Dermis lymphatic vessel endothelial cell (primary cell): ENCODE measurements at places on chromosomes 5 and 9. TPM values are rescaled to one million over a fixed set of nuclear protein-coding genes. Genes with fewer than 3 reads are reported as not detected.

SLC36A2 gene
- not detected in 2 replicates for total RNA-seq

FGF1 gene
- 0.09 and 0.54 TPM in 2 replicates for total RNA-seq

GPRIN1 gene
- 3.9 and 4.3 TPM in 2 replicates for total RNA-seq

CORO2A gene
- total RNA-seq: 0.26 and 0.76 TPM in 2 replicates

FCN2 gene
- not detected in 2 replicates for total RNA-seq

C9 gene
- 0.09 and 0.11 TPM in 2 replicates for total RNA-seq

GPR21 gene
- 0.65 and 0.95 TPM in 2 replicates for total RNA-seq

PSMD5 gene
- 19.3 and 22.0 TPM in 2 replicates for total RNA-seq

IGFBPL1 gene
- not detected in 2 replicates for total RNA-seq

LHX3 gene
- total RNA-seq: not detected in 2 replicates

CDH12 gene
- not detected in 2 replicates for total RNA-seq

MLANA gene
- not detected in 2 replicates for total RNA-seq

DMRTA1 gene
- under 0.01 and 0.26 TPM in 2 replicates for total RNA-seq

SEMA4D gene
- total RNA-seq: 1.9 and 2.5 TPM in 2 replicates

SLC36A3 gene
- not detected in 2 replicates for total RNA-seq

ACSL6 gene
- total RNA-seq: 0.65 and 1.7 TPM in 2 replicates

PCDHA12 gene
- under 0.01 TPM in 1 of 2 replicates, not detected in the other for total RNA-seq

CCDC187 gene
- total RNA-seq: not detected in 2 replicates

RBM27 gene
- 17.3 and 22.9 TPM in 2 replicates for total RNA-seq
